ENCODE measurements at places on chromosomes 16 and 17.

- DNase-seq: no peak
Measured at GRCh38 chr16:28285649-28286048, 6.7 kb upstream of the SBK1 start.

- DNase-seq: peak; percentile 91
Measured at GRCh38 chr17:45277216-45277849, 15.4 kb upstream of the SPATA32 start.

DNA sequence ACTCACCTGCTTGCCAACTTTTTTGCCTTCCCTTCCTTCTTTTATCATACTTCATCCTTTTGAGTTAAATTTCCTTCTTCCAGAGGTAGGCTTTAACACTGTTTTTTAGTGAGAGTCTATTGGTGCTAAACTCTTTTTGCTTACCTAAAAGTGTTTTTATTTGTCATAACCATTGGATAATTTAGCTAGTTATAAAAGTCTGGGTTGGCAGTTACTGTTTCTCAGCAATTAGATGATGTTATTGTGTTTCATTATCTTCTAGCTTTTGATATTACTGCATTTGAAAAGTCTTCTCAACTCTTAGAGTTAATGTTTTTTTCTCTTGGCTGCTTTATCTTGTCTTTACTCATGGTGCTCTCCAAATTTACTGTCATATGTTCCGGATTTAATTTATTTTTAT, 22.6 kb downstream of the ZNRF1 start:
- no peak for DNase-seq

- DNase-seq: no peak
Measured at GRCh38 chr16:53611179-53611696, 92.4 kb downstream of the RPGRIP1L start.

DNA sequence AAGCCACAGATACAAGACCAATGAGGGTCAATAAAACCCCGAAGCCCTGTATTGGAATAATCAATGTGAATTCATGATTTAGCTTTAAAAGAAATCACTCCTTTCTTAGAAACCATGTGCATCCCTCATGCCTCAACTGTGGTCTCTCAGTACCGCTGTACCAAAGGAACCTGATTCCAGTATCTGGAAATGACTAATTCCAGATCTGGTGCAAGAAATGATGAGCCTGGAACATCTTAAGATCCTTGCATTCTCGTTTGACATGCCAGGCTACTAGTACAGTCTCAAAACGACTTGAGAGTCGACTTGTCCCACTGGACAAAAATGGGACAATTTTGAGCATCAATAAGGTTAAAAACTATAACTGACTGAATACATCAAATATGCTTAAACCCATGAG, 21.2 kb downstream of the USP31 start:
- no peak for DNase-seq

GRCh38 chr17:73061161-73061560, 31.3 kb downstream of the SLC39A11 start:
- DNase-seq: no peak

DNA sequence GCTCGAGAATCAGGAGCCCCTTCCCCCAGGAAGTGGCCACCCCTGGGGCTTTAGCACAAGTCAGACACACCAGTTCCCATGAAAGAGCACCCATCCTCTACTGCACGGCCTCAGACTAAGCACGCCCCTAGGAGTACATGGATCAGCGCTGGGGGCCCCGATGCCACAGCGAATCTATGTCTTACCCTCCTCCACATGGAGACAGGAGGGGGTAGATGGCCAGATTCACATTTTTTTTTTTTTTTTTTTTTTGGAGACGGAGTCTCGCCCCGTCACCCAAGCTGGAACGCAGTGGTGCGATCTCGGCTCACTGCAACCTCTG, 3.2 kb upstream of the EXOSC6 start:
- DNase-seq: no peak

DNA sequence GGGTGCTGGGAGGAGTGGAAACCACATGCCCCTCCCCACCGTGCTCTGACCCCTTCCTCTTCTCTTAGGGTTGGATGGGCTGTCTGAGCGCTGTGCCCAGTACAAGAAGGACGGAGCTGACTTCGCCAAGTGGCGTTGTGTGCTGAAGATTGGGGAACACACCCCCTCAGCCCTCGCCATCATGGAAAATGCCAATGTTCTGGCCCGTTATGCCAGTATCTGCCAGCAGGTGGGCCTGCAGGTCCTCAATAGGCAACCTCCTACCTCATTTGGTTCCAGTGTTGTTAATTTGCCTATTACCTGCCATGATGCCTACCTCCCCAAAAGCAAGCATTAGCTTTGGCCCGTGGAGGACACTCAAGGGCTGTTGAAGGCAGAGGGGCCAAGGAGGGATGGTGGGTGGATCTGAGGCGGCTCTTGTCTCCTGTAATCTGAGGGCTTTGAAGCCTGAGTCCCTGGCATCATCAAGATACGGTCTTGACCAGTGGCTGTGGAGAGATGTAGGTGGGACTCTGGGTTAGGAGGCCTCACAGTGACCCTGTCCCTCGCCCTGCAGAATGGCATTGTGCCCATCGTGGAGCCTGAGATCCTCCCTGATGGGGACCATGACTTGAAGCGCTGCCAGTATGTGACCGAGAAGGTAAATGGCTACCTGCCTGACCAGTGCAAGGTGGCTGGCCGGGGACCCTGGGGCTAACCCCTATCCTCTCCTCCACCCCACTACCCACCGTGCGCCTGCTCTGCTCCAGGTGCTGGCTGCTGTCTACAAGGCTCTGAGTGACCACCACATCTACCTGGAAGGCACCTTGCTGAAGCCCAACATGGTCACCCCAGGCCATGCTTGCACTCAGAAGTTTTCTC, 3.4 kb downstream of the ALDOA start:
- no peak for DNase-seq

DNA sequence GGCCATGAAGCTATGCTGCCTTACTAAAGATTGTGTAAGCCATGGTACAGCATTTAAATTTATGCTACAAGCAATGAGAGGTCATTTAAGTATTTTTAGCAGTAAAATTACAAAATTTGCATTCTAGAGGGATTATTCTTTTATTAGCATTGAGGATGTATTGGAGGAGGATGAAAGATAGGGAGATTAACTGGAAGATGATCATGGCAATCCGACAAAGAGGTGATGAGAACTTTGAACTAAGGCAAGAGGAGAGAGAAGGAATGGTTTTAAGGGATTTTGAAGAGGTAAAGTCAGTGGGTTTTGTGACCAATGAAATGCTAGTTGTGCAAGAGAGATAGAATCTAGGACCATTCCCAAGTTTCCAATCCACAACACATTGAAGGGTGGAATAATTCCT, 129.9 kb downstream of the SNX11 start:
- no peak for DNase-seq

DNA sequence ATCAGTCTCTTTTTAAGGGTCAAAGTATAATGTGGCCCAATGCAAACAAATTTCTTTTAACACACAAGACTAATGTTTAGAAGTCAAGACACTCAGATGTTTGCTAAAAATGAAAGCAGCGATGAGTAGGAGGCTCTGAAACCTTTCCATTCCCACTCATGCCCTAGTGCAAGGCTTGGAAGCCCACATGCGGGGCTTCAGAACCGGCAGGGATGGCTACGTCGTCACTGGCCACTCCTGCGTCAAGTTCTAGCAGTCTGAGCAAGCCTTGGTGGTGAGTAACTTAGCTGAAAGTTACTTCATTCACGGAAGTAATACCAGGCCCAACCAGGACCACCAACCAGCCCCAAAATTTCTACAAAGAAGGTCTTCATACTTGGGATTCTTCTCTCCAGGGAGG, 14.8 kb upstream of the TMED6 start:
- DNase-seq: no peak

DNA sequence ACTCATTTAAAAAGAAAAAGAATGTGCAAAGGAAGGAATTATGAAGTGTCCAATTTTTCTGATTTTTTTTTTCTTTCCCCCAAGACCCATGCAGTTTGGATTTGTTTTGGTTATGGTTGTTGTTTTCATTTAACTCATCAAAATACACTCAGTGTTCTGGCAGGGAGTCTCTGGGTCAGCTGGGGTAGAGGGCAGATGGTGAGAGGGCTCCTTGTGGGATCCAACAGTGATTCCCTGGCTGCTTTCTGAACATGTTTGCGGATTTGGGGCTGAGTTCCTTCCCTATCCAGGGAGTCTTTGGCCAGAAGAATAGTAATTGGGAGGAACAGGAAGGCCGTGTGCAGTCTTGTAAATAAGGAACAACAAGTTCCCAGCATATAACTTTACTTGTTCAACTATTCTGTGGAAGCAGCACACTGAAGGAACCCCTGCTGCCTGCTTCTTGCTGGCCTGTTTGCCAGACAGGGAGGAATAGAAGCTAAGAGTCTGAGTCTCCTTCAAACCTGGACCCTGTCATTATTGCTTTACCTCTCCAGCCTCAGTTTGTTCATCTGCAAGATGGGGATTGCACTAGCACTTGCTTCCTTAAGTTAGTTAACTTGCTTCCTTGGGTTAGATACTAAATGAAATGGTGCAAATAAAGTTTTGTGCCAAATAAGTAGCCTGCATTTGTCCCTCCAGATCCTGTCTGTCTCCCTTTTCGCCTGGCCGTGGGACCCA, 32.1 kb downstream of the C17orf67 start:
- no peak for DNase-seq

- DNase-seq: peak; percentile 89
Measured at GRCh38 chr17:75096082-75096625, 8.4 kb downstream of the SLC16A5 start.

DNA sequence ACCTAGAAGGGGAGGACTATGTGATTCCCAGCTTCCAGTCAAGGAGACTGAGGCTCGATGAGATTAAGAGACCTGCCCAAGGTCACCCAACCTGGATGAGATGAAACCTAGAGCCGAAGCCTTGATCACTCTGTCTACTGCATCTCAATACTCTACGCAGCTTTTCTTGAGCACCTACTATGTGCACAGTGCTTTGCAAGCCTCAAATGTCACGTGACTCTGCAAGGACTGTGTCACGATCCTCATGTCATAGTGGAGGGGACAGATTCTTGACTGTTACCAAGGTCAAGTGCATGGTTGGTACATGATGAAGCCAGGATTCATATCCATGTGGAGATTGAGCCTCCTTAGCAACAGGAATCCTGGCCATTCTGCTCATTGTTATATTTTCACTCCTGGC, 14.7 kb downstream of the BCO1 start:
- DNase-seq: no peak

GRCh38 chr17:14593956-14594355, 293.1 kb downstream of the HS3ST3B1 start:
- no peak for DNase-seq

- DNase-seq: no peak
Measured at GRCh38 chr17:79832218-79833109, 6.8 kb downstream of the CBX4 start.

DNA sequence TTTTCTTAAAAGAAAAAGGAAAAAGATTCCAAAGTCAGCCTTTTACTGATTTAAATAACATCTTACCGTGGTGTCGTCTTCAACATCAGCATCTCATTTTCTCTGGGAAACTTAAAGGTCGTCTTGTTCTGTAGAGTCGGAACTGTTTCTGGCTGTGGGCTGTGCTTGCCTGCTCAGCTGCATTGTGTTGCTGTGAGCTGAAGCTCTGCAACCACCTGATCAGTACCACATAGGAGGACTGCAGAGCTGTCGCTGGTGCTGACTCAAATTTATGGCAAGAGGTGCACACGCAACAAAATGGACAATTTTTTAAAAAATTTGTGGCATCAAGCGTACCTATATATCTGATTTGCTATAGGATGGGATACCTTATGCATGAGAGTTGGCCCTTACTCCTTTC, at the start of gene OMG:
OMG (minus strand) TSS at position 150 of the 400 bp plus-strand sequence. CDS start 908 bp downstream, outside the sequence.
- DNase-seq: no peak

GRCh38 chr16:54568906-54569807, 282.6 kb upstream of the IRX3 start:
- no peak for DNase-seq

DNA sequence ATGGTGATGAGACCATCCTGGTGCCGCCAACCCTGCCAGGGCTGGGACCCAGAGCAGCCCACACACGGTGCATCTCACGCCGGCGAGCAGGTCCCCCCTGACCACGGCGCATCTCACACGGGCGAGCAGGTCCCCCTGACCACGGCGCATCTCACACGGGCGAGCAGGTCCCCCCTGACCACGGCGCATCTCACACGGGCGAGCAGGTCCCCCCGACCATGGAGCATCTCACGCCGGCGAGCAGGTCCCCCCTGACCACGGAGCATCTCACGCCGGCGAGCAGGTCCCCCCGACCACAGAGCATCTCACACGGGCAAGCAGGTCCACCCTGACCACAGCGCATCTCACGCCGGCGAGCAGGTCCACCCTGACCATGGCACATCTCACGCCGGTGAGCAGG, 59.2 kb downstream of the MRM3 start:
- no peak for DNase-seq

DNA sequence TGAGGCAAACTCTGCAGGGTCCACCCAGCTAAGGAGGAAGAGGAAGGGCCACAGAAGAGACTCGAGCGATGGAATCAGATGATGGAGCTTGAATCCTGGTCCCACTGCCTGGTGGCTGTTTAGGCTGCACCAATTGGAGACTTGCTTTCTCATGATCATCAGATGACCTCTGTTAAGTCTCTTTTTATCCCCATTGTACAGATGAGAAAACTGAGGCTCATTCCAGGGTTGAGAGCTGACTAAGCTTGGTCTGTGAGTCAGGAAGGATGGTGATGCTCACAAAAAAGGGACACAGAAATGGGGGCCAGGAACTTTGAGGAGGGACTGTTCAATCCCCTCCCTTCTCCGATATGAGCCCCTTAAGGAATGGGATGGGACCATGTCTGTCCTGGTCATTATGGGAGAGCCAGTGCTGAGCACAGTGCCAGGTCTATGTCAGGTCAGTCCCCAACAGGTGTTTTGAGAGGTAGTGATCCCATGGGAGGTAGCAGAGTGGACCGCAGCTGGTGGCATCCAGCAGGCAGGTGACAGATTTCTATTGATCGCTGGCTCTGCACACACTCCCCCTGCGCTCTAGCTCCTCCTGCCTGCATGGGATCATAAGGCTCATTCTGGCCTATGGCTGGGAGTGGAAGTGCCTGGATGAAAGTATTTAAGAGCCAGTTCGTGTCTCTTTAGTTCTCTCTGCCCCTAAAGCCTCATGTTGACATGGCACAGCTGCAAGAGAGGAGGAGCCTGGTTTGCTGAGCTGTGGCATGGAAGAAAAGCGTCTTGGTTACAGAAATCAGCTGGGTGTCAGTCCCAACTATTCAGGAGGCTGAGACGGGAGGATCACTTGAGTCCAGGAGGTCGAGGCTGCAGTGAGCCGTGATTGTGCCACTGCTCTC, 27.2 kb downstream of the SNX20 start:
- DNase-seq: no peak

- peak; percentile 62 for DNase-seq
Measured at GRCh38 chr16:69404275-69404805, 18.5 kb upstream of the TERF2 start.

DNA sequence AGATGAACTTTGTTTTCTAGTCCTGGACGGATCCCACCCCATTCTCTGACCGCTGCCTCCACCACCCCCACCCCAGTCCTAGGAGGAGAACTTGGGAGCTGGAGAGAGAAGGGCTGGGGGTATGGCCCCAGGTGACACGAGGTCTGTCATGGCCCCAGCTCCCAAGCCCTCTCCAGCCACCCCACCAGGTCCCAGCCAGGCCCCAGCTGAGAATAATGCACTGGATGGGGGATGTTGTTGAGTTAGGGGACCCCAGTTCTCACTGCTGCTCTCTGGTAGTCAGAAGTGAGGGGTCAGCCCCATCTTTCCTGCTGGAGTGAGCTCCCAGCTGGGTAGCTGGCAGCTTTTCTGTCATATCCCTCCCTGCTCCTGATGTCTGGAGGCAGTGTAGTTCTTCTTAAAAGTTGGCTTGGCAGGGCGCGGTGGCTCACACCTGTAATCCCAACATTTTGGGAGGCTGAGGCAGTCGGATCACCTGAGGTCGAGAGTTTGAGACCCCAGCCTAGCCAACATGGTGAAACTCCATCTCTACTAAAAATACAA, 4.6 kb upstream of the COL1A1 start:
- no peak for DNase-seq
